CD14-positive monocyte (primary cell): ENCODE measurements at places on chromosomes 4 and X. TPM values are rescaled to one million over a fixed set of nuclear protein-coding genes. Genes with fewer than 3 reads are reported as not detected.

GRCh38 chr4:7801001-7801400 lies 138.7 kb downstream of the AFAP1 start:
- DNase-seq = no peak

DNA sequence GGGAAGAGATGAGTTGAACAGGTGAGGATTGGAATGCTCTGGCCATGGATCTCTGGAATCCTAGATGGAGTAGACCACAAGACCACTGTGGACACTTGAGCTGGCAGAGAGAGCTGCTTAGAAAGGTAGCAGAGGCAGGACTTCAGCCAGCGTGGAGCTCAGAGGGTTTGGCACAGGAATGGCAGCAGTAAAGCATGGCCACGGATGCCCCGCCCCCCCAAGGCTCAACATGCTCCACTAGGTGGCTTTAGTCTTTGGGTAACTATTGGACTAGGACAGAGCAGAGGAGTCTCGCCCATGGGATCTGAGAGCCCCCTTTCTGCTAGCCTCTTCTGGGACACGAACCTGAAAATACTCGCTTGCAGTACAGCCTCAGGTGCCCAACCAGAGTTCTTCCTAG lies 150.1 kb upstream of the NEIL3 start:
- DNase-seq = no peak

GRCh38 chr4:35325908-35326453 lies 918.3 kb downstream of the ARAP2 start:
- no peak for DNase-seq

GRCh38 chr4:176187624-176188023 lies 7.8 kb downstream of the SPATA4 start:
- DNase-seq = no peak

- no peak for DNase-seq
Observed at GRCh38 chrX:36974911-36975310, 33.3 kb upstream of the FAM47C start.

DNA sequence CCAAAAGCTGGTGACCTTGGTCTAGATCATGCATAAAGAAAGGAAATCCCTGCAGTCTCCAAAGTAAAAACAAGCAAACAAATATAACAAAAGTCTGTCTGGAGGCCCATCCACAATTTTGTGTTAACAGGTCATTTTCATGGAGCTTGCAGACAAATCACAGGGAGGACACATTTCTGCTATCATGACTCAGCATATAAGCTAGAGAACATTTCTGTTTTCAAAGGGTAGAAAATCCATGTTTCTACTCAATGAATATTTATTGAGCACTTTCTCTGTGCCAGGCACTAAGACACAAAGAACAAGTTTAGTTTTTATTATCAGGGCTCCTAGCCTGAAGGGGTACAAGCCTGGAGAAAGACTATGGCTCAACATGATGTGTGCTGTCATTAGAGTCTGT lies 71.1 kb downstream of the PARM1 start:
- DNase-seq = no peak

DNA sequence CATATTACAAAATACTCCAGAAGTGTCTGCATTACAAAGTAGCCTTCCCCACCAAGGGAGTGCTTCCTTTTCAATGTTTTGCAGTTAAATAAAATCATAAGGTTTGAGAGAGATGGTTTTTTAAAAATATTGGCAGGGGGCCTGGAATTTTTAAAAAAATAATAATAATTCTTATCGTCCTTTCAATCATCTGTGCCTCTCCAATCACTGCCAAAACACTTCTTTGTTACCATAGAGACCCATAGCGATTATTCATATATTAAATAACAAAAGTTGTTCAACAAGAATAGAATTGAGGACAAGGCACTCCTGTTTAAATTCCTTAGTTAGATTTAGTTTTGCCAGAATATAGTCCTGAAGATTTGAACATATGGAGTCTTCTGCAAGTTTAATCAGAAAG lies 203.1 kb downstream of the FAT4 start:
- no peak for DNase-seq

DNA sequence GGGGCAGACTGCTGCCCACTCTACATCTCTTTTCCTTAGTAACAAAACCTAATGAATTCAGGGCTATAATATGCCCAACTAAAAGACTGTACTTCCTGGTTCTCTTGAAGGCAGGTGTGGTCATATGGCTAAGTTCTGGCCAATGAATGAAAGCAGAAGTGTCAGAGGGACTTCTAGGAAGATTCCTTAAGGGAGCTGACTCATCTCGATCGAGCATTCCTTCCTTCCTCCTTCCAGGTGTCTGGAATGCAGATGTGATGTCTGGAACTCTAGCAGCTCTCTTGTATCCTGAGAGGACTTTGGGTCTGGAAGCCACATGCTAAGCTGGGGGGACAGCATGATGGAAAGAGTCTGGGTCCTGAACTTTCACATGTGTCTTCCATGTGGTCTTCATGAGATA lies 116.2 kb upstream of the STX18 start:
- no peak for DNase-seq

- no peak for DNase-seq
Observed at GRCh38 chr4:114945616-114946015, 167.8 kb downstream of the NDST4 start.

DNA sequence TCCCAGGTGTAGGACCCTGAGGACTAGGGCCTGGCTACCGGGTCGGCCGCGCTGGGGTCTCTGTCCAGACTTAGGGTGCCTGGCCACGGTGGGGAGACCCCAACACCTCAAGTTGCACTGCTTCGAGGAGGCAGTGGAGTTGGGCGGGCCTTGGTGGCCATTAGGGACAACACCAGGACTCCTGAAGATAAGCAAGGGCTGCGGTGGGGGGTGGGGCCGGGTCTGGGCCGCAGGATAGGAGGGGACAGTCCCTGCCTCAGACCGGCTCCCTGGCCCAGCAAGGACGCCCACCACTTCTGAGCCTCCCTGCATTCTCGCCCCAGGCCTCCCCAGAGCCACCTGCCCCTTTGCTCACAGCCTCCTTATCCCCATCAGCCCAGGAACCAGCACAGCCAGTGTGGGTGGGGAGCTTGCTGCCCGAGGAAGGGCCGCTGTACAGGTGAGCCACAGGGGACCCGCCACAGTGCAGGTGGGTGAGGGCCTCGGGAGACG lies 5.5 kb upstream of the MXD4 start:
- no peak for DNase-seq

DNA sequence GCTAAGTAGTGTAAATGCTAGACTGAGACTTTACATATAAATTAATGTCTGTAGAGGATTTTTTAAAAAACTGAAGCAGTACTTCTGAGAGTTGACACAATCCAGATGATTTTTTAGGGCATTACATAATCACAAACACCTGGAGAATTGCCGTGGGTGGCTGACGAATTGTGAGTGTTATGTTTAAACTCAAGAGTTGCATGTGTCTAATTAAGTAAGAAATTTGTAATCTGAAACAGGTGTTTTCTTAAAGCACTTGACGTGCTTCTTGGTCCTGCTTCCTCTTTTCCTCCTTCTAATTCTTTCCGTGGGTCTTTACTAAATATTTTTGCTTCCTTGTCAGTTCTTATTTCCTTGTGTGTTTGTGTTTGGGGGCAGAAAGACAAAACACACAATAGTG lies 27.8 kb downstream of the PIR start:
- DNase-seq = no peak

GRCh38 chr4:6071191-6071958 lies 53.1 kb upstream of the C4orf50 start:
- no peak for DNase-seq

DNA sequence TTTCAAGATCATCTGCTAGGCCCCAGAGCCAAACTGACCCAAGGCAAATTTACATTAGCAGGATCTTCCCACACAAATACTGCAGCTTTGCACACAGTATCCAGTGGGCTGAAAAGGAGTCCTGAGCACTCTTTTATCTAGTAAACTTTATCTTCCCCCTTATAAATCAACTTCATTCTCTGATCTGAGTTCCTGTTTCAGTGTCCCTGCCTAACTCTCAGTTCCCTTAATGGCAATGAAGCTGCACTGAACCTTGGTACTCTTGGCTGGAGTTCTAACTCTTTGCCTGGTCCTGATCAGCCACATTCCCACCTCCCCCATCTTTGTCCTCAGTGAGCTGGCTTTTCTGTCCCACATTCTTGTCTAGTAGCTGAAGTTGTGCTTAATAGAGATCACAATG lies 37.4 kb downstream of the EDA2R start:
- no peak for DNase-seq

GRCh38 chrX:133215747-133216146 lies 2.4 kb downstream of the TFDP3 start:
- DNase-seq = no peak

Gene C4orf50
- polyA plus RNA-seq = not detected

Gene CDKL2
- not detected in 2 replicates for polyA plus RNA-seq

Gene FRYL
- 10.8 TPM for polyA plus RNA-seq

Gene TMEM271
- not detected in 2 replicates for polyA plus RNA-seq

Gene DGKK
- not detected for polyA plus RNA-seq

Gene ARHGAP6
- 0.37 and 1.1 TPM in 2 replicates for polyA plus RNA-seq

Gene SH3RF1
- 3.1 TPM for polyA plus RNA-seq

Gene ZCCHC12
- polyA plus RNA-seq = not detected

Gene WDR1
- polyA plus RNA-seq = 243 TPM

Gene BGN
- not detected for polyA plus RNA-seq
